ENCODE measurements at places on chromosomes 7 and 10.

- no peak for DNase-seq
These were observed 29.2 kb downstream of the CHRM2 start for GRCh38 chr7:136897676-136898075.

- no peak for DNase-seq
These were observed 112.6 kb downstream of the MDFIC start for GRCh38 chr7:115034515-115034914.

GRCh38 chr7:27942711-27943110 is 202.7 kb downstream of the TAX1BP1 start:
- no peak for DNase-seq

DNA sequence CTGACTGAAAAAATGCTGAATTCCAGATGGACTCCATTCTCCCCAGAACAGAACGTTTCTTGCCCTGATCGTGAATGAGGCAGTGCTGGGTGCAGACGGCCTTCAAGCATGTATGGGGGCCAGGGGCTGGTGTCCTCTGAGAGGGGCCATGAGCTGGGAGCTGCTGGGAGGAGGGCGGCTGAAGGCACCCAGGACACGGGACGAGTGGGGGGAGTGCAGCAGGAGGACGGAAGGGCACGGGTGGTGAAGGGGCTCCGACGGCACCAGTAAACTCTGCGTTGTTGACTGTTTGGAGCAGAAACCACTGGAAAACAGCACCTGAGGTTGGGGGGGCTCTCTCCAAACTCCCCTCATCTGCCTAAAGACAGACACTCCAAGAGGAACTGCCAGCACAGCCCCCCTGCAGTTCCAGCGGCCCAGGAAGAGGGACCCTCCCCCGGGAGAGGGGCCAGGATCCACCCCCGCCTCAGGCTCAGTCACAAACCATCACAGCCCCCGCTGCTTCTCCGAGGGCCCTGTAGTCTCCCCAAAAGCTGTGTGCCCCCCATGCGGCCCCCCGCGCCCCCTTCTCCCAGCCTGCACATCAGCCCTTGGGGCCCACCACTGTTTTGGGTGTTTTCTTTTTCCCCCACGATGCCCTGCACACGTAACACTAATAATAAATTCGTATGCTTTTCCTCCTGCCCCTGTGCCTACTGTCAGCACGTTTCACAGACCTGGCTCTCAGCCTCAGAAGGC is 55.5 kb downstream of the DPYSL4 start:
- DNase-seq: no peak

DNA sequence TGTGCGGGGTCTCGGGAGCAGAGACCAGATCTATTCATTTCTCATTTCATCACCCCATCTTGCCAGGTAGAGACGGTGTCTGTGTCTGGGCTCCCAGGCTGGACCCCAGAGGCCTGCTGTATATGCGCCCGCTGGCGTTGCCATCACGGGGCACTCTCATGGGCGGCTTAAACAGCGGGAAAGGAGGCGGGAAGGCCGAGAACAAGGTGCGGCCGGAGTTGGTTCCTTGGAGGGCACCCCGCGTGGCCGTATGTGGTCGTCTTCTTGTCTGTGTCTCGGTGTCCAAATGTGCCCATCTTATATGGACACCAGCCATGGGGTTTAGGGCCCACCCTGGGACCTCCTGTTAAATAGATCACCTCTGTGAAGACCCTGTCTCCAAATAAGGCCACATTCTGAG is 2.1 kb upstream of the CFAP46 start:
- no peak for DNase-seq

DNA sequence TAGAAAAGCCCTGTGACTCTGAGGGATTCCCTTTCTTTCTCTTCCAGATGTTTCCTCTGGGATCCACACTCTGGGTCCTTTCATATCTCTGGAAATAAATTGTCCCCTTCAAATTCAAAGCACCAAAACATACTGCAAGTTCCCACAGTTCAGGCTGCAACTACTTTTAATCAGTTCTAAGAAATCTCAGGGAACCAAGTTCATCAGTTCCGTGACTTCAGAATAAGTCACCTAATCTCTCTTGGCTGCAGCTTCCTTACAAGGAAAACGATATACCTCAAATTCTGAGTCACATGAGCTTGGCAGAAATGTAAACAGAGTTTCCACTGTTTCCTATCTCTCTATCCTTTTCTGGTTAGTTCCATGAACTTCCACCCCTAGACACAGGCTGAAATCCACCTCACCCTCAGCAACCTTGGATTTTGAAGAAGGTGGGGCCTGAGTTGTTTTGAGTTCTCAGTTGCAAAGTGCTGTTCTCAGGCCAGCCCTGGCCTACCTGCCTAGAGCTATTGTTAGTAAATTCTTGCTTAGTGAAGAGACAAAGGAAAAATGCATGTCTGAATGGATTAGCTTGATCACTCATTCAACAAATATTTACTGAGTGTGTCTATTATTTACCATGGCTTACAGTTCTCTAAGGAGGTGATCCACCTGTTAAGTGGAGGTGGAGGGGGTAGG is 59.3 kb upstream of the IL6 start:
- no peak for DNase-seq

GRCh38 chr10:78360284-78360683 is 326.6 kb downstream of the RPS24 start:
- no peak for DNase-seq

- no peak for DNase-seq
These were observed 46.5 kb upstream of the FGL2 start for GRCh38 chr7:77246026-77246640.

- no peak for DNase-seq
These were observed 8.3 kb upstream of the RGS10 start for GRCh38 chr10:119550827-119551226.

- DNase-seq: no peak
These were observed 58.2 kb downstream of the GPR141 start for GRCh38 chr7:37741776-37742175.

DNA sequence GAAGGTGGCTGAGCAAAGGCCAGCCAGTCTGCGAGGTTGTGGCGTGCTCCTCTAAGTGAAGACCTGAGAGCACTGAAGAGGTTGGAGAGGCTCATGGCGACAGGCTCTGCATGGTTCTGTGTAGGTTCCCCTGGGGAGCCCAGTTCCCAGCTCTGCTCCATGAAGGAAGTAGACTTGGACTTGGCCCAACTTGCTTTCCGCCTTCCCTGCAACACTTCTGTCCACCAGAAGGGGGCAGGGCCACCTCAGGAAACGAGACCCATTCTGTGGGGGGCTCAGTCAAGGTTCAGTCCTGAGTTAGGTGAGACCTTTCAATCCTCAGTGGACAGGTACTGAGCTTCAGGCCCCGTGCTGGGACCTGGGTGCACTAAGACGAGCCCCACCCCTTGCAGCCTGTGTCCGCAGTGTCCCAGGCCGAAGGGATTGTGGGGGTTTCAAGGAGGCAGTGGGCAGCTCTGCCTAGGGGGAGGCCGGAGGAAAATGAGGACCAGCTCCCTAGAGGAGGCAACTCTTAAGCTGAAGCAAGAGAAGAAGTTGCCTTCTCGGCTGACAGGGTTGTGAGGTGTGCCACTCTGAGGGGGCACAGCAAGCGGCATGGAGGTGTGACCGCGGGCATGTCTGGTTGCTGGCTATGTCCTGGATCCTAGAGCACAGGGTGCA is 15.0 kb upstream of the PCBD1 start:
- DNase-seq: no peak

DNA sequence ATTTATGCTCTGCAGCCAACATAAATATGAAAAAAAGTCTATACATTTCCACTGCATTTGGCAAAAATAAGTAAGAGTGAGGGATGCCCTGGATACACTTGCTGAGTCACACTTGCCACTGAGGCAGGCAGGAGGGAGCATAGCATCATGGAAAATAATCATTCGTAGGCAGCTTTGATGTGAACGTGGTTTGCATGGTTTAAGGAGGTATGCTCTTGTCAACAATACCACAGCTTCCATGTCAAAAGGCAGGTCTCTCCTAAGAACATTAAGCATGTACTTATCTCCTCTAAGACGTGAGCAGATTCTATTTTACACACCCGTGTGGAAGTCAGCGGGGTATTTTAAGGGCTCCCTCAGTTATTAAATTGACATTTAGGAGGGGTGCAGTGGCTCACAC is 89.2 kb upstream of the WDR11 start:
- no peak for DNase-seq

GRCh38 chr10:102241032-102241443 is 274 bp downstream of the PITX3 start:
- DNase-seq: no peak

GRCh38 chr7:27102581-27103442 is at the start of gene HOXA2:
TSS of gene HOXA2 (minus strand) at chr7:27102683. CDS start at chr7:27102500, 183 bp downstream.
- no peak for DNase-seq

GRCh38 chr10:131831561-131831960 is 69.2 kb upstream of the PPP2R2D start:
- no peak for DNase-seq

DNA sequence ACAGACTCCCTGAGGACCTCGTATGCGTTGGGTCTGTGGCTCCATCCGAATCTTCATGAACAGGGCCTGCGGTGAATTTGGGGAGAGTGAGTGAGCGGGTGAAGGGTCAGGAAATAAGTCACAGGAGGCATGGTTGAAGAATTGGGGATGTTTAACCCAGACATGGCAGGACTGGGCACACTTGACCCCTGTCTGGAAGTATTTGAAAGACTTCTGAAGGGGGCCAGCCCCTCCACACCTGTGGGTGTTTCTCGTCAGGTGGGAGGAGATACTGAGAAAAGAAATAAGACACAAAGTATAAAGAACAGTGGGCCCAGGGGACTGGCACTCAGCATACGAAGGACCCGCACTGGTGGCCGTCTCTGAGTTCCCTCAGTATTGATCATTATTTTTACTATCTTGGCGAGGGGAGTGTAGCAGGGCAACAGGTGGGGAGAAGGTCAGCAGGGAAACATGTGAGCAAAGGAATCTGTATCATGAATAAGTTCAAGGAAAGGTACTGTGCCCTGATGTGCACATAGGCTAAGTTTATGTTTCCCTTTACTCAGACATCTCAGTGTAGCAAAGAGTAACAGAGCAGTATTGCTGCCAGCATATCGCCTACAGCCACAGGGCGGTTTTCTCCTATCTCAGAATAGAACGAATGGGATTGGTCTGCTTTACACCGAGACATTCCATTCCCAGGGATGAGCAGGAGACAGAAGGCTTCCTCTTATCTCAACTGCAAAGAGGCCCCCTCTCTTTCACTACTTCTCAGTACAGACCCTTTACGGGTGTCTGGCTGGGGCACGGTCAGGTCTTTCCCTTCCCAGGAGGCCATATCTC is 38.2 kb upstream of the PFKFB3 start:
- no peak for DNase-seq

DNA sequence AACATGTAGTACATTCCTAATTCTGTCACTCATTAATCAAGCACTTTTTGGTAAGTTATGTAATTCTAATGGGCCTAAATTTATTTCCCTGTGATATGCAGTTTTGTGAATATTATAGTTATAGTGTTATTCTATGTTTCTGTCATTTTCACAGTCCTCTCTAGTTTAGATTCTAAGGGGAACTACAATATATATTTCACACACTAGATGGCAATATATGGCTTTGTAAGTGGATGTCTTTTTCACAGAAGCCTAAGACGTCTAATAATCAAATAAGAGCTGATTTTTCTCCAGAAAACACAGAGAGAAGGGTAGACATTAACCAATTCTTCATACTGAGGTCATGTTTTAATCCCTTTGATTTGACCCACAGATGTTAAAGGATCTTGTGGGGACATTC is 18.0 kb downstream of the RNLS start:
- DNase-seq: no peak

DNA sequence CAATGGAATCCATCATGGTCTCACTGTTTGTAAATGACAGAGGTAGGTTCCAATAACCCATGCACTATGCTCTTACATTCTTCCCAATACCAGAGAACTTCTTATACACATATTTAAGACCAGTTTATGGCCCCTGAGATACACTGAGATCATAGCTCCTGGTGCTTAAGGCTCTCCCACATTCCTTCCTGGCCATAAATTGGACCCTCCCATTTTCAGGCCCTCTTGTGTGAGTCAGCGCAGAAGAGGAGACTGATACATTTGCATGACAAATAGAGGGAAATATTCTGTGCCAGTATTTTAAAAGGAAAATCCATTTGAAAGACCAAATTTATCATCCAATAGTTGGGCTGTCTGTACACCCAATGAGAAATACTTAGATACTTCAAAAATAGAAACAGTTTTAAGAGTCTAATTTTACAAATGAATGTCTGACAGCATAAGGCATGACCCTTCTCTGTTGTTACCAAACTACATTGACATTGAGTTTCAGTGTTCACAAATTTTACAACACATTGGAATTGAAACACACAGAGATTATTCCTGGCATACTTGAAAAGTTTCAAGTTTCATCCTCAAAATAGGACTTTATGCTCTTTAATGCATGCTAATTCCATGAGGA is 35.3 kb downstream of the SLC16A9 start:
- no peak for DNase-seq

- no peak for DNase-seq
These were observed 185.1 kb downstream of the INHBA start for GRCh38 chr7:41517771-41518170.

DNA sequence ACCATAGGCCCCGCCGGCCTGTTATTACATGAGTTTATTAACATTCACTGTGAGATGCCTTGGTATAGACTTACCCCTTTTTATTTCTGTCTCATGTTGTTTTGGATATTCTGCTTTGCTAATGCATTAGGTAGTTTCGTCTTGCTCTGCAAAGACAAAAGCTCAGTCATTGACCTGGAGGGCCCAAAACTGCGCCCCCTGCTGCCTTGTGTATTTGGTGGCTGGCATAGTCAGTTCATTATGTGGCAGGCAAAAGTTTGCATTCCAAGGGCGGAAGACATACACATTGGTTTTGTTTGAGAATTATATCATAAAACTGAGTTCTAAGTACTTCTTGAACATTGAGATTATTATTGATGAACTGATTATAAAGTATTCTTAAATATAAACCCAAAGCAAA is 372.5 kb downstream of the SDK1 start:
- peak; percentile 31 for DNase-seq

DNA sequence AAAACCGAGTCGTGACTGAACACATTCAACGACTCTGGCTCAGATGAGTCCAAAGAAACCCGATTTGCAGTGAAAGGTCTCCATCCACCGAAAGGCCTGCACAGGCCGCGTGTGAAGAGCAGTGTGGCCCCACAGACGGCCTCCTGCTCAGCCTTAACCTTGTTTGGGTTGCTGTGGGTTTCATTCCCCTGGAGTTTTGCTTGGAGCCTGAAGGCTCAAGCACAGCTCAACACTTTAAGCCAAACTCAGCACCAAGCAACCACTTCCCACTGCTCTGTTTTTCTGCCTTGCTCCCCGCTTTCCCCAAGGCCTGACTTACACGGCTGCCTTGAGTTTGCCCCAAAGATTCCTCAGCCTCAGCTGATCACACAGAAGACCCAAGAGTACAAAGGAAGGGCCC is 398.2 kb upstream of the NFE2L3 start:
- DNase-seq: no peak

DNA sequence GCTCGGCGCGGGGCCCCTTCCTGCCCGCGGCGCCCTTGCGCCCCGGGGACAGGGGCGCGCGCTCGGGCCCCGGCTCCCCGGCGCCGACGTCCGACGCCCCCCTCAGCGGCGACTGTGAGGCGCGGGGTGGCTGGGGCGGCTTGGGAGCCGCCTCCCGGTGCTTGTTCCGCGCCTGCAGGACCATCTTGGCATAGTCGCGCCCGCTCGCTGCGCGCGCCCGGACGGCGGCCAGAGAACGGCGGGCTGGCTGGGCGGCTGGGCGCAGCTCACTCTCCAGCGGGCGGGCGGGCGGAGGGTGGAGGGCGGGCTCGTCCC is at the start of gene DPY19L1:
Gene DPY19L1, minus strand, starts transcription at position 275 of the 315 bp plus-strand sequence. Its CDS starts 91 bp downstream, at position 184.
- no peak for DNase-seq

All from central memory CD4-positive, alpha-beta T cell (primary cell).